CD4-positive, CD25-positive, alpha-beta regulatory T cell (primary cell): ENCODE measurements at places on chromosomes 16 and 17. TPM values are rescaled to one million over a fixed set of nuclear protein-coding genes. Genes with fewer than 3 reads are reported as not detected.

ATF7IP2 gene
- polyA plus RNA-seq, result 80.7 TPM

ZDHHC1 gene
- polyA plus RNA-seq, result not detected

KRT20 gene
- not detected for polyA plus RNA-seq

COPZ2 gene
- polyA plus RNA-seq, result 1.8 TPM

CDRT15 gene
- polyA plus RNA-seq, result not detected

NRN1L gene
- polyA plus RNA-seq, result 0.37 TPM
